ENCODE measurements at places on chromosomes 4 and X. TPM values are rescaled to one million over a fixed set of nuclear protein-coding genes. Genes with fewer than 3 reads are reported as not detected.

Gene DMRTC1B
- polyA plus RNA-seq: 0.17 TPM

Gene SOWAHD
- polyA plus RNA-seq: 0.48 TPM

Gene PDE6B
- 12.5 TPM for polyA plus RNA-seq

Gene SPANXN4
- polyA plus RNA-seq: not detected

Gene CLGN
- polyA plus RNA-seq: 1.6 TPM

DNA sequence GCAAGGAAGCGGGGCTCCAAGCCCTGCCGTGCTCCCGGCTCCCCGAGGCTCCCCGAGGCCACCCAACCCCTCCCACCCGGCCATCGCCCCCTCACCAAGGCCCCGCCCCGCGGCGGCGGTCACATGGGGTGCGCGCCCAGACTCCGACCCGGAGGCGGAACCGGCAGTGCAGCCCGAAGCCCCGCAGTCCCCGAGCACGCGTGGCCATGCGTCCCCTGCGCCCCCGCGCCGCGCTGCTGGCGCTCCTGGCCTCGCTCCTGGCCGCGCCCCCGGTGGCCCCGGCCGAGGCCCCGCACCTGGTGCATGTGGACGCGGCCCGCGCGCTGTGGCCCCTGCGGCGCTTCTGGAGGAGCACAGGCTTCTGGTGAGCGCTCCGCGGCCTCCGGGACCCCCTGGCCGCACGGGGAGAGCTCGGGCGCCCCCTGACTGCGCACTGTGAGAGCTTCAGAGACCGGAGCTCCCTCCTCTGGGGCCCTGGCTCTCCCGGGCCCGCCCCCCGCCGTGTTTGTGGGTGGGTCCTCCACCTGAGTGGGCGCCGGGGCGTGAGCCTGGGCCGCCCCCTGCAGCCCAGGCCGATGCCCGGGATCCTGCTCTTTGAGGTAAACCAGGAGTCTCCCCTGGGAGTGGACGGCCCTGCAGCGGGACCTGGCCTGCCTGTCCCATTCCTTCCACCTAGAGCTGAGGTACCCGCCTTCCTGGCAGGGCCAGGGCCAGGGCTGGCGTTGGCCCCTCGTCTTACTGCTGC, at the start of gene IDUA:
IDUA (plus strand) TSS at position 166 of the 745 bp plus-strand sequence; CDS start at position 207, 41 bp downstream.
- DNase-seq: peak; percentile 91

DNA sequence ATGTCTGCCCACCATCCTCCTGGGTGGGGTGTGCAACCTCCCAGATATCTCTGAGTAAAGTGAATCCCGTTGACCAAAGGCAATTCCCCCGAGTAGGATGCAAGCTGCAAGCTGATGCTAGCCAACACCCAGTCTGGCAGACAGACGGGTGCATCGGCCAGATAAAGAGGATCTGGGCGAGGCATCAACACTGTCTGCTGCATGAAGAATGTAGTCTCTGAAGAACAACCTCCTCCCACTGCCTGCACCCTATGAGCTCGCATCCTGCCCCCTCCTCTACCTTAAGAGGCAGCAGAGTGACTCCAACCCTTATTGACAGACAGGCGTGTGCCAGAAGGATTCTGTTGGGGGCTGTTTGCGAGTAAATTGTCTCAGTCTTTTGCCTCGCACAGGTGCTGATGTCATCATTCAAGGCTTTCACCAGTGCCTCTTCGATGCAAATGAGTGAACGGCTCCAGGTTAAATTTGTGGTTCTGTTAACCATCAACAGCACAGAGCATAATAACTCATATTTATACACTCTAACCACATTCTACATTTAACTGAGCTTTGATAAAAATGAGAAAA, 546.9 kb downstream of the BCOR start:
- no peak for DNase-seq

DNA sequence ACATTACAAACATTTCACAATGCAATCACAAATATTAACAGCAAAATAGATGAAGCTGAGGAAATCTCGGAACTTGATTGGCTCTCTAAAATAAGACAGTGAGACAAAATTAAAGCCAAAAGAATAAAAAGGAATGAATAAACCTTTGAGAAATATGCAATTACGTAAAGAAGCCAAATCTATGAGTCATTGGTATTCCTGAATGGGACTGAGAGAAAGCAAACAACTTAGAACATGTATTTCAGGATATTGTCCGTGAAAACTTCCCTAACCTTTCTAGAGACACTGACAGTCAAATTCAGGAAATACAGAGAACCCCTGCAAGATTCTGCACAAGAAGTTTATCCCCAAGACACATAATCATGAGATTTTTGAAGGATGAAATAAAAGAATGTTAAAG, 48.4 kb upstream of the SPANXN2 start:
- DNase-seq: no peak

GRCh38 chr4:112840061-112840460, 203.1 kb downstream of the LARP7 start:
- DNase-seq: no peak

- DNase-seq: no peak
These were observed 16.8 kb downstream of the ARHGAP6 start for GRCh38 chrX:11648705-11649519.

DNA sequence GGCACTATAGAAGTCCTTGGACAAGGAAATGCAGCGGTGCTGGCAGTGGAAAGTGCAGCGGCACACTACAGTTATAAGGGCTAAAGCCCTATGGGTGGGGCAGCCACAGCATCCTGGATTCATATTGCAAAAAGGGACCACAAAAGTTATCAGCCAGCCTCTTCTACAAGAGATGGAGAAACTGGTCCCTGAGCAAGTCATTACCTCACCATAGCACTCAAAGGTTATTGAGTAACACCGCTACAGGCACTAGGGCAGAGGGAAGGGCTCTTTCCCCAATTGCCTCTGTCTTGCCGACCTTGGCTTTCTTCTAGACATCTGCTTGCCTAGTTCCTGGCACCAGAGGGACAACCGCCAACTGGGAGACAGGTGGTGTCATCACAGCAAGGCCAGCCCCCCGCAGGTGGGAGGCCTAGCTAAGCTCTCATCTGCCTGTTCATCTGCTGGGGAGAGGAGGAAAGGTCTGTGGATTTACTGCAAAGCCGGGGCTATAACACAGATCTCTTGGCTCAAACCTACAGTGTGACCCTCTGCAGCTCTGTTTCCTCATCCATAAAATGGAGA, 600.0 kb downstream of the BCOR start:
- DNase-seq: no peak
